ENCODE measurements at places on chromosomes 2 and 18.

DNA sequence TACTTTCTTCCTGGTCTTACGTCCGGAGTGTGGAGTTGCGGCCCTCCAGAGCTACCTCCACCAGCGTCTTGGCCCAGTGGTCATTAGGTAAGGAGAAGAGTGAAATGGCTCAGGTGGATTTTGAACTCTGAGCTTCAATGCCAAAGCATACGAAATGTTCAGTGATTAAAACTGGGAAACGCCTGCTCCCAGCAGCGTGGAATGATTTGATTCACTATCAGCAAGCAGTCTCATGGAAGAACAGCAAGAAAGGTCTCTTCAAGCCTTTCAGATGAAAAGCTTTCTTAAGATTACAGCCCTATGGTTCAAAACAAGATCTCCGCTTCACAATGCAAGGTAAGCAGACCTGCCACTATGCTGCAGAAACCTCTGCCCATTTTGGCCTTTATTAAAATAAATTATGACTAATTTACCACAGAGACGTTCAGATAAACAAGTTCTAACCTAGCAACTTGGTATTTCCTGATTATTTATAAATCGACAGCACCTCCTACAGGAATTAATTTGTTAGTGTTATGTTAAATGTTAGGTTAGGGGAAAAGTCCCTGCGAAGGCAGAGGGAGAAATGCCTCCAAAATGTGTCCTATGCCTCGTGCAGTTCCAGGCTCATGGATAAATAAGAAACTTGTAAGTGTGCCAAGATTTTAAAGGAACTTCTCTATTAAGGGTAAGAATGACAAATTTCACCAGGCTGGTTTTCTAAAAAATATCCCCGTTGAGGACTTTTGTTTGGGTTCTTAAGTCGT, 10.1 kb downstream of the SP9 start:
- no peak for DNase-seq

- DNase-seq: no peak
Observed at GRCh38 chr2:241091201-241091600, 10.9 kb downstream of the MTERF4 start.

- no peak for DNase-seq
Observed at GRCh38 chr2:64214281-64215115, 70.3 kb upstream of the PELI1 start.

GRCh38 chr18:9666548-9666947, 41.6 kb upstream of the RAB31 start:
- DNase-seq: no peak

DNA sequence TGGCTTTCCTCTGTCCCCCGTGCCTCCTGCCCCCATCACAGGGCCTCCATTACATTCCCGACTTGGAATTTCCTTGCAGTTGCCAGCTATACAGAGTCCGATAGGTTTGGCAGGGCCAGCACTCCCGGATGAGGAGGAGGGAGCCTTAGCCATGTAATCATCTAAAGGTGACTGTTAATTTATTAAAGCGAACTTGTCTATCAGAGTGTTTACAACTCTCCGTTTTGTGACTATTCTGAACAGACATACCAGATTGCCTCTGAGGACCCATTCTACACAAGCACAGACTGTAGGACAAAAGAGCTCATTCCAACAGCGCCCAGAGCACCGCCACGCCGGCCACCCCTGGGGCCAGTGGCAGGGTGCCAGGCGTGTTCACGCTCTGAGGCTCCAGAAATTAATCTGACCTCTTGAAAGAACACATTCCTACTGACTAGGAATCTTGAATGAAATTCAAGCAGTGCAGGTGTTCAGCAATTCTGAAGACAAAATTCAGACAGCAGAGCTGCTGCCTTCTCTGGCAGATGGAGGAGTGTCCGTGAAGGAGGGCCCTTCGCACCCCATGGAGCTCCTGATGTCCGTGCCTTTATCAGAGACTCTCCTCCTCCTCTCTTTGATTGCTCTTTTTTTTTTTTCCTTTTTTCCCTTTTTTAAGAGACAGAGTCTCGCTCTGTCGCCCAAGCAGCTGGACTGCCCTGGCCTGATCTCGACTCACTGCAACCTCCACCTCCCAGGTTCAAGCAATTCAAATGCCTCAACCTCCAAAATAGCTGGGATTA, 58.1 kb upstream of the RALBP1 start:
- peak; percentile 92 for DNase-seq

- DNase-seq: no peak
Observed at GRCh38 chr2:160472839-160473251, 20.8 kb downstream of the RBMS1 start.

- DNase-seq: no peak
Observed at GRCh38 chr2:204486805-204487204, 58.5 kb upstream of the PARD3B start.

DNA sequence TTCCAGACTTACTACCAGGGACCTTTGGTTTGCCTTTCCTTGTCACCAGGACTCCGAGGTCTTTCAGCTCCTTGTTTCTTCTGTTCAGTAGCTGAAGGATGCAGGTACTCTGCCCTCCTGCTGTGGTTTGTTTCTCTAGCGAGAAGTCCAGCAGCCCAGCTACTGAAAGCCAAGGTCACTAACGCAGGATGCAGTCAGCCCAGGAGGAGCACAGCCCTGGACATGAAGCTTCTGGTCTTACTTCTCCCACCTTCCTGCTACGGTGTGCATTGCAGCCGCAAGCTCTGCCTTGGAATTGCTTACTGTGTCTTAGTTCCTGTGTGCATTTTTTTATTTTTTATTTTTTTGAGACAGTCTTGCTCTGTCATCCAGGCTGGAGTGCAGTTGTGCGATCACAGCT, 62.4 kb downstream of the DGKD start:
- DNase-seq: no peak

GRCh38 chr2:42987112-42987922, 194.9 kb upstream of the HAAO start:
- peak; percentile 98 for DNase-seq

Data from PC-9 (cell line).